ENCODE measurements at places on chromosomes 12 and 14.

- DNase-seq = no peak
Measured at GRCh38 chr12:26058308-26058707, 66.5 kb downstream of the BHLHE41 start.

GRCh38 chr12:66232263-66232662 lies 43.2 kb downstream of the IRAK3 start:
- DNase-seq = no peak

GRCh38 chr14:101105045-101105444 lies 201.5 kb upstream of the RTL1 start:
- no peak for DNase-seq

- no peak for DNase-seq
Measured at GRCh38 chr12:41512497-41512896, 324.4 kb downstream of the PDZRN4 start.

DNA sequence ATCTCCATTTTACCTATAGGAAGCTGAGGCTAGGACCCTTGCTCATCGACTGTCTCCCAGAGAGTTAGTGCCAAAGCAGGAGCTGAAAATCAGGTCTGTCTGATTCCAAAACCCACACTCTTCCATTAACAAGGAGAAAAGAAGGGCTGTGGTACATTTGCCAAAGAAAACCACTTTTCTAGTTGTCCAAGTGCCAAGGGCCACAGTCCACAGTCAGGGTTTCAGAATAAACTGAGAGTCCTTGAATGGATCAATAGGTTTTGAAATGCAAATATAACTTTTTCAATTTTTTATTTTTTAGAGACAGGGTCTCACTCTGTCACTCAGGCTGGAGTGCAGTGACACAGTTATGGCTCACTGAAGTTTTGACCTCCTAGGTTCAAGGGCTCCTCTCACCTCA lies 55.4 kb upstream of the ZFP36L1 start:
- DNase-seq = no peak

- no peak for DNase-seq
Measured at GRCh38 chr12:67390273-67390672, 121.1 kb downstream of the CAND1 start.

DNA sequence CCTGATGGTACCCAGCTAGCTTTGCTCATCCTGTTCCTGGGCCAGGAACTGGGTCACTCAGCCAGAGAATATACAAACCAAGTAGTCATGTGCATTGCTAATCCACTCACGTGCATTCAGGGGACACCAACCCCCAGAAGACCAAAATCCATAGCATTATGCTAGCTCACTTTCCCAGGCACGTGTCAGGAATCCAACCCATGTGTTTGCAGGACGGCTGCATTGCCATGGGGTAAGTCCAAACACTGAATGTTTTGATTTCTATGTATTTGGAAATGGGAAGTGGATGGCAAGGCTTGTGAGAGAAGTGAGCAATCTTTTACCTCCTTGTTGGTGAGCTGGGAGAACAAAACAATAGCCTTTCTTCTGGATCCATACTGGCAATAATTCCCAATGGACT lies 87.1 kb upstream of the FOXN3 start:
- DNase-seq = no peak

GRCh38 chr12:95976416-95976832 lies 19.7 kb downstream of the HAL start:
- no peak for DNase-seq

DNA sequence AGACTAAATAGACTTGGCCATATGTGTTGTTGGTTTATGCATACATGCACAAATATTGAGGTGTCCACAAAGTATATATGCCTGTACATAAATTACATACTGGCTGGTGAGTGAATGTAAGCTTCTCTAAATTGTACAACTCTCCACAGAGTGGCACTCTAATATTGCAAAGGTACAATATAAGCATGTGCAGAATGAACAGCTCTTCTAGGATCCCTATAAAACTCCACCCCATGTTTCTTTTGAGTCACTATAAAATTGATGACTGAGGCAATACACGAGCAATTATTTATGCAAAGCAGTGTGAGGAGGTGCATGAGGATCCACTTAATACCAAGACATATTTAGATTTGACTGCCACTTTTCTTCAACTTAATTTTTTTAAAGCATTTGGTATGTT lies 172.2 kb downstream of the NAV3 start:
- DNase-seq = peak; percentile 61

DNA sequence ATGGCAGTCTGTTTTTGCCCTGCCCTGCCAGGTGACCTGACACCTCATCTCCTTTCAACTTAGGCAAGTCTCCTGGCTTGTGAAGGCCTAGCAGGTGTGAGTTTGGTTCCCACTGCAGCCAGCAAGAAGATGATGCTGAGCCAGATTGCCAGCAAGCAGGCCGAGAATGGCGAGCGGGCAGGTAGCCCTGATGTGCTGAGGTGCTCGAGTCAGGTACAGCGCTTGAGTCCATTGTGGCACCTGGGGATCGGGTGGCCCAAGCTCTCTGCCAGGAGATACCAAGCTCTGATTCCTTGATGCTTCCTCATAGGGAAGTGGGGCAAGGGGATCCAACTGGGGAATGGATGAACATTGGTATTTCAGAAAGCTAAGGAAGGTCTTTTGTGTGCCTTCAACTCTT lies 4.1 kb upstream of the CSAD start:
- DNase-seq = no peak

DNA sequence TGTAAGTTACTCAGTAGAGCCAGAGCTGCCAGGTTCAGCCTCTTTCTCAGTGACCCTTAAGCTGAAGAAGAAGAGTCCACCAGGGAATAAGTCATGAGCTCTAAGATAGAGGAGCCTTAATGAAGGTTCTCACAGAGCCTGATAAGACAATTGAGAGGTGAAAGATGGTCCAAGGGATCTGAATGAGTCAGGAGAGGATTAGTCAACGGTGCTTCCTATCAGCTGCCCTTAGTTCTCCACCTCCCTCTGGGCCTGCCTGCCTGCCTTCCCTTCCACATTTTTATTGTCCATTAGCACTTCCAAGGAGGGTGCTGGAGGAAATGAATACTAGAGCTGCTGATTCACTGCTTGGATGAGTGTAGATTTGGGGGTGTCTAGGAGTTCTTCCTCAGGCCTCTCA lies 161.7 kb upstream of the RMST start:
- no peak for DNase-seq

DNA sequence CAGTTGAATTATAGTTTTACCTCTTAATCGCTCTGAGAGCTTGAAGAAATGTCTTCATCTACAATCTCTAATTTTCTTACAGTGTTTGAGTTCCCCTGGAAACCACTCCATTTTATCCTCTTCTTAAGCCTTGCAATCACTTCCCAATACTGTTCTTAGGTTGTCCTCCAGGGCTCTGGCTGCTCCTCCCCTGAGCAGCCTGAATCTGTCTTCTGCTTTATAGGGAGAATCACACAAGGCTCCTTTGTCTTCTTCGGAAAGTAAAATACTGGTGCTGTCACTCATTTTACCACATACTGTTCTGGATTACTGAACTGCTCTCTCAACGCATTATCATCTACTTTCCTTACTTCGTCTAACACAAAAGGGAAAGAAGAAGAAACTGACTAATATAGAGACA lies 133.7 kb downstream of the MDGA2 start:
- no peak for DNase-seq

- DNase-seq = peak; percentile 46
Measured at GRCh38 chr12:127178463-127178862, 1088.5 kb upstream of the TMEM132C start.

- DNase-seq = no peak
Measured at GRCh38 chr12:68581926-68582325, 28.8 kb upstream of the RAP1B start.

- peak; percentile 56 for DNase-seq
Measured at GRCh38 chr14:71758229-71758951, 173.8 kb upstream of the RGS6 start.

DNA sequence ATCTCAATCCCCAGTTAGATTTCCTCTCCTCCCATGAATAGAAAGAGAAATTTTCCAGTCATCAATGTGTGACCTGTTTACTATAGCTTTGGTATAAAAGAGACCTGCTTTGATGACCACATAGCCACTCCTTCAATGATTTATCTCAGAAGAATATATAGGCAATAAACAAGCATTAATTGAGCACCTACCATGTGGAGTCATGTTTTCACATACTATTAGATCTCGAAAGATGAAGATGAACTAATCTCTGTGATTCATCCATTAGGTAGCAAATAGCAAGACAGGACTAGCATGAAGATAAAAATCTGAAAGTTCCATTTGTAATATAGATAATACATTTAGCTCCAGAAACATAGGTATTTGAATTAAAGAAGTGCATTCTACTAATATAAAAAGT lies 40.5 kb downstream of the SLCO1A2 start:
- no peak for DNase-seq

- DNase-seq = no peak
Measured at GRCh38 chr12:52645982-52646381, 6.0 kb downstream of the KRT2 start.

GRCh38 chr12:118033323-118033722 lies 16.8 kb downstream of the RFC5 start:
- DNase-seq = no peak

GRCh38 chr14:96177766-96178375 lies 26.8 kb upstream of the BDKRB2 start:
- DNase-seq = no peak

- no peak for DNase-seq
Measured at GRCh38 chr12:111840807-111841206, 1.2 kb upstream of the MAPKAPK5 start.

- DNase-seq = no peak
Measured at GRCh38 chr12:98317939-98318899, 197.2 kb upstream of the TMPO start.
